ENCODE measurements at places on chromosomes 16 and 17.

GRCh38 chr16:77842468-77842867 is 54.1 kb downstream of the VAT1L start:
- DNase-seq = no peak

DNA sequence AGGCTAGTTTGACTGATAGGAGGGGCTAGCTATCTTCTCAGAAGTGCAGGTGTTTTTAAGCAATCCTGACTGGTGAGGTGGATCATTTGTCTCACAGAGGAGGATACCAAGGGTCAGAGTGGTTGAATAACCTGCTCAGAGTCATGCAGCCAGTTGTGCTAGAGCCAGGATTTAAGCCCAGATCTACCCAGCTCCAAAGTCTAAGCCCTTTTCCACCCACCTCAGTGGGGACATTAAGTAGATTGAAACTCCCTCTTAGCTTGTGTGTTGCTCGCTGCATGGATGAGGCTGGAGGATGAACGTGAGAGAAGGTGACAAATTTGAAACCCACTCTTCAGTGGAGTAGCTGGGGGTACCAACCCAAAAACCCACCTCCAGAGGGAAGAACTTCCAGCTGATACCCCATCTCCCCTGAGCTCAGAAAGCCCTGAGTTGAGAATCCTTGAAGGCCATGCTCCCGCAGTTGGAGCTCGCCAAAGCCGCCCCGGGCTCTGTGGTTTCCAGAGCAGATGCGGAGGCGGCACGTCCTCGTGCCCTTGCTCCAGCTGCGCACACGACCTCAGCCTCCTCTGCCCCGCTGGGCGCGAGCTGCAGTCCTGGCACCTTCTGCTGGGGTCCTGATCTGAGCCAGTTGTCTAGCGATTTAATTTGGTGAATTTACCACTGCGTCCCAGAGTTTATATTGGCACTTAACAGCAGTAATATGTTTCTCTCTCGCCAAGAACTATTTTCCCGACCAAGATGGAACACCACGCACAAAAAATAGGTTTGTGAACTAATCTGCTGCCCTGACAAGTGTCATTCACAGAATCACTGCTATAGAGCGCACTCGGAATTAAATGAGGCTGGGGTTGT is 159.5 kb downstream of the CCDC182 start:
- DNase-seq = no peak

DNA sequence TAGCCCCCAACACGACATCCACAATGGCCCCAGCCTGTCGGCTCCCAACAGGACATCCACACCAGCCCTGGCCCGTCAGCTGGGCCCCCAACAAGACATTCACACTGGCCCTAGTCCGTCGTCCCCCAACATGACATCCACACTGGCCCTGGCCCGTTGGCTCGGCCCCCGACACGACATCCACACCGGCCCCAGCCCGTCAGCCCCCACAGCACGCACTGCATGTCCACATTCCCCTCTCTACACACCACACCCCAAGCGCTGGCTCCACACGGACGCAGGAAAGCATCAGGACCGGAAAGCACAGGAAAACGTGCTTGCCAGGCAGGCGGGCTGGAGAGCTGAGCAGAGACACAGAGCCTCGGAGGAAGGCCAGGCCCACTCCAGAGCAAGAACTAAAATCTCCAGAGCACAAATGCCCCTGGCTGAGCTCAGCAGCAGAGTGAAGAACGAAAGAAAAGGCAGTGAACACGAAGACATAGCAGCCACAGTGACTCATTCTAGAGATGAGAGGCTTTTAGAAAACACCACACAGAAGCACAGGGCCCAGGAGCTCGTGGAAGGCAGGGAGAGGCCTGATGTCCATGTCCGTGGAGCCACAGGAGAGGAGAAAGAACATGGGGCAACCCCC is 50.6 kb downstream of the LMF1 start:
- DNase-seq = no peak

DNA sequence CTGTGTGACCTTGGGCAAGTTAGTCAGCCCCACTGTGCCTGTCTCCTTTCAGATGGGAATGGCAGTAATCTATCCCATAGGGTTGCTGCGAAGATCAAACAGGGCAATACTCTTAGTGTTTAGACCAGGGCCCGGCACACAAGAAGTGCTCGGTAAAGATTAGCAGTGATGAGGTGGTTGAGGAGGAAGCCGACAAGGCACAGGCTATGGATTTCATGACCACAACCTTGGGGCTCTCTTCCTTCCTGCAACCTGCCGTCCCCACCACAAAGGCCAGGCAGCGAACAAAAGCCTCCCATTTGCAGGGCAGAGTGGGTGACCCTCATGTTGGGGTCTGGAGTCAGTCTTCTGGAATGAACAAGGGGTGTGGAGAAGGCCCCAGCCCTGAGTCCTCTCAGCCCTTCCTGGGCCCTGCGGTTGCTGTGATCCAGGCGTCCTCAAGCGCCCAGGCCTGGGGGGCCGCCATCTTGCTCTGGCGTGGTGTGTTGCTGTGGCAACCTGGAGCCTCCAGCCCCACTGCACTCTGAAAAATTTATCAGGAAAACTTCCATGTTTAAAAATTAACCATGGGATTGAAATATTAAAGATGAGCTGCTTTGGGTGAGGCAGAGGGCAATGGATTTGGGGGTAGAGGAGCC is 9.8 kb downstream of the ADAM11 start:
- no peak for DNase-seq

GRCh38 chr17:39929646-39930407 is 2.3 kb downstream of the LRRC3C start:
- no peak for DNase-seq

- no peak for DNase-seq
These were observed 200.5 kb upstream of the ASIC2 start for GRCh38 chr17:33493566-33493965.

- DNase-seq = no peak
These were observed 172.4 kb upstream of the CACNG5 start for GRCh38 chr17:66662496-66662895.

DNA sequence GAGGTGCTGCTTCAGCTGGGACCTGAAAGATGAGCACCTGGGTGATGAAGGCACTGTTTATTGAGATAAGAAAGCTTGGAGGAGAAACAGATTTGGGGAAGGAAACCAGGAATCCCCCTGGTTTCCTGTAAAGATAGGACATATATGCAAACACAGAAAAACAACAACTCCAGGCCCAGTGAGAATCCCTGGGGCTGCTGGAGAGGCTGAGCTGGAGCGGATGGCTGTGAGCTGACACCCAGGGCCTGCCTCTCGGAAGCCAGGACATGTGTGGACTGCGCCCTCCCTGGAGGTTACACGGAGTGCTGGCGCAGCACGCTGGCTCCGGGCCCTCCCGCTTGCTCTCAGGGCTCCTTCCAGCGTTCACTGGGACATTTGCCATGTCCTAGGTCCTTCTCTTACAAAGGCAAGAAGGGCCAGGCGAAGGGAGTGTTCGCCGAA is 57.5 kb downstream of the CYB5B start:
- DNase-seq = no peak

- DNase-seq = no peak
These were observed 5.5 kb upstream of the TM4SF5 start for GRCh38 chr17:4766201-4766600.

GRCh38 chr17:45300060-45300751 is 16.6 kb downstream of the MAP3K14 start:
- DNase-seq = no peak

GRCh38 chr17:50534222-50534978 is 1.9 kb downstream of the EPN3 start:
- no peak for DNase-seq

GRCh38 chr16:87375426-87376135 is 8.0 kb downstream of the FBXO31 start:
- DNase-seq = no peak

- DNase-seq = peak; percentile 51
These were observed 338.5 kb downstream of the PMP22 start for GRCh38 chr17:14926526-14927122.

DNA sequence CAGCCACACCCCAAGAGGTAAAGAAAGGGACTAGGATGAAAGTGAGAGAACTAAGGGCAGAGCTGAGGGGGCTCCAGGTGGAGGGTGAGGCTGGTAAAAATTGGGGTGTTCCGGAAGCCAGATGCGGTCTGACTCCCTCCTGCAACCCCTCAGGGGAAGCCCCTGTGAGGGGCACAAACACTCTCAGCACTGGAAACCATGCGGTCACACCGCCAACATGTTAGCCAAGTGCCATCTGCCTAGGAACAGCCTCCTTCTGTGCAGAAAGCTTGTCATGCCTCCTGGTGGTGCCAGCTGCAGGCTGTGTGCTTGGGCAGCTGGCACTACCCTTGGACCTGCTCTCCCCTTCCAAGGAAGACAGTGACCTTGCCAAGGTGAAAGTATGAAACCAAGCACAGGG is 83.5 kb upstream of the RPL38 start:
- no peak for DNase-seq

DNA sequence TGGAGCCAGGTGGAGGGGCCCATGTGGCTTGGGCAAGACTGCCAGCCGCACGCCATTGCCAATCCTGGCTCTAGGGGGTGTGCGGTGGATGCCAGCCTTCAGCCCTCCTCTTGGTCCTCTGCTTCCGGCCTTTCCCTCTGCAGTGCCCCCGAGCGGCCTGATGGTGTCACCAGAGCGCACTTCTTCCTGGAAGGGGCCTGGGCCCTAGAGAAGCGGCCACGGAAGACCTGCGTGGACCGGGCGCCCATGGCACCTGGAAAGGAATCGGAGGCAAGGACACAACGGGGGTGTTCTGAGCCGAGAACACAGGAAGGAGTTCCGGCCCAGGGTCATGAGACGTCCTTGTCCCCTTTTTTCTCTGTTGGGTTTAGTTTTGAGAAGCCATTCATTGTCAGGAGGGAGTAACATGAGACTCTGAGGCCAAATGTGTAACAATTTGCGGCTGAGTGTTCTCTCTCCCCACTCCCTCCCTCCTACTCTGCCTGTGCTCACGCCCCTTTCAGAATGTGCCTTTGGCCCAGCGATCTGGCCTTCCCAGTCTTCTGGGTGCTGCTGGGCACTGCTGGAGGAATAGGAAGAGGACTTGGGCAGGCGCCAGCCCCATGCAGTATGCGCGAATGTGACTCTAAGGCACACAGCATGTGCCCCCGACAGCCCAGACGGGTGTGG is 92.8 kb downstream of the IRX3 start:
- no peak for DNase-seq

DNA sequence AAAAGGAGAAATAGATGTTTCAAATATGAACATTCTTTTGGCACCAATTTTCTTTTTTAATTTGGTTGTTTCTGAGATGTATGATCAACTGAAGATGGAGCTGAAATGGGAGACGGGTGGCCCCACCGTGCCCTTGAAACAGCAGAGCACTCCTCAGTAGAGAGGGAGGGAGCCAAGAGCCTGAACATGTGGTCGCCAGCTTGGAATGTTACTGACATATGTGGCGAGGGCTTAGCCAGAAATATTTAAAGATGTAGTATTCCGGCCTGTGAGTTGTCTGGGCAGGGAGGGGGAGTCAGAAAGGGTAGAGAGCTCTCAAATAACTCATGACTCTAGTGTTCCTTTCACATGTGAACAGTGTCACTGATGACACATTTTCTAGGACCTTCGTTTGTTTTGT is 13.3 kb upstream of the MRC2 start:
- peak; percentile 75 for DNase-seq

DNA sequence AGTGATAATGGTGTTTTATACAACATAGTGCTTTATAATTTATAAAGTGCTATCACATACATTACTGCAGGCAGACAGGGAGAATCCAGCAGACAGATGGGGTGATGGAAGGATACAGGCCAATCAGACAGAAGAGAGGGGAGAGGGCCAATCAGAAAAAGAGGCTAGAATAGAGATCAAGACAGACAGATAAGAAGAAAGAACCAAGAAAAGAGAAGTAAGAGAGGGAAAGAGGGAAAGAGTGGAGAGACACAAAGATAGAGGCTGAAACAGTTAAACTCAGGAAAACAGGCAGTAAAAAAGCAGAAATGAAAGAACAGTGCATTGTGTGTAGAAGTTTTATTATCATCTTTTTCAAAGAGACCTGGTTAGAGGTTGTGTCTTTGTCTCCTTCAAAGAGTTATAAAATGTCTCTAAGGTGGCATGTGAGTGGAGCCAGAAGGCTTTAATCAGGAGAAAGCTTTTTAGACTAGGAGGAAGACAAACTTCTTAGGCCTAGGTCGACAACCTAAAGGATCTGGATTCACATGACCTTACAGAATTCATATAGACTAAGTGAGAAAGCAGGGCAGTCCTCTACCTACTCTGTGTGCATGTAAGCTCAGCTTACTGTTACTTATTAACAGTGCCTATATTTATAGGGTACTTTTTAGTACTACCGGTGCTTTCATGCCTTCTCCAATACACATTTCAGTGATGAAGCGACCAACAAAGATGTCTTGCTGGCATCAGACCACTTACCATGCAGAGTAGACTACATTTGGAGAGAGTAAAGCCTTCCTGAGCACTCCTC is 8.3 kb upstream of the CHD3 start:
- DNase-seq = no peak

DNA sequence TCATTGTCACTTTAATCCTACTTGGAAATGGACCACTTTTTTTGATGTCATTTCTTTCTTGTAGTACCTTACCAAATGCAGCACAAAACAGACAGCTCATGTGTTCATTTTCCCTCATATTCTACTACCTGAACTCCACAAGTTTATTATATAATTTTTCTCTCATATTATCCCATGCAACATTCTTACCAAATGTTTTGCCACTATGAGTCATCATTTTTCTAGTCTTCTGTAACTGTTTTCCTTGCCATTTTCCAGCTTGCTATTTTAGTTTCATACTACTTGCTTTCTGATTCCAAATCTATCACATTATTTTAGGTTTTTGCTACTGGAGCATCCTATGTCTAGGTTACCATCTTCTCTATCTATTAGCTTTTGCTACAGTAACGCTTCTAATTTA is 332.7 kb downstream of the ZFHX3 start:
- no peak for DNase-seq

DNA sequence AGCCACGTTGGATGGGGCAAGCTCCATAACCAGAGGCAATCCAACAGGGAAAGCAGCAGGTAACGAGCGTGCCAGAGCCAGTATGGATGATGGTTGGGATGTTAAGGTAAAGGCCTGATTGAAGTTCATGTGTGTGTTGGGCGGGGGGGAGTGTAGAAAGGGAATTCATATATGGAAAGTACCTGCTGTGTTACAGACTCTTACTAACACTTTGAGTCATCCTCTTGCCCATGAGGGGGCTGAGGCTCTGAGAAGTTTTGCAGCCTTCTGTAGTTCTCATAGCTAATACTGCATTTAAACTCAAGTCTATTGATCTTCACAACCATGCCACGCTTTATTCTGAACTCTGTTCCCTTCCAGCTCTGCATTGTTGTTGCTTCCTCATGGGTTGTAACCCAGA is 28.5 kb downstream of the SYCE1L start:
- DNase-seq = no peak

DNA sequence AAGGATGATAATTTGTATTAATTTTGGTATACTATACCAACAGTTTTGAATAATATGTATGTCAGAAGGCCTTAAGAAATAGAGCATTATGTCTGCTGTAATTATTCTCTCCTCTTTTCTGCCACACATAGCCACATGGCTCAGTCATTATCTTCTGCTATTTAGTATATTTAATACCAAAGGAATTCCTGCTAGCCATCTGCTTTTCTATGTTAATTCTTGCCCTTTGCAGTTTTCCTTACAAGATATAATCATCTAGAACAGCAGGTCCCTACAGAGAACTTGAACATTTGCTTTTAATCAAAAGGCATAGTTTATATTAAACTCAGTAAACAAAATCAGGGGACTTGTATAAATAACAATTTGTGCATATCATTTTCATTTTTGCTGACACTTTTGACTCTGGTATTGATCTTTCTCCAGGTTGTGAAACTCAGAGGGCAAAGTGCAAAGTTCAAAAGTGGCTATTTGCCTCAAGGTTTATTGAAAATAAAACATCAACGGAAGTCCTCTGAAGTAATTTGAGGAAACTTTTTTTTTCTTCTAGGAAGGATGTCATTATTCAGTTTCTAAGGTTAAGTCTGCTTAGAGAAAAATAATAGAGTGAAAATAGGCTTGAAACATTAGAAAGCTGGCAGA is 702.0 kb downstream of the KCNJ2 start:
- no peak for DNase-seq
